Activated gamma-delta T cell treated with anti-CD3 and anti-CD28 coated beads, Interleukin-2, amount 50 U/mL, for 16 hours (primary cell): ENCODE measurements at places on chromosomes 13 and 19.
A peak's percentile ranks its signal among the peaks of the same experiment; 100 is the strongest.

DNA sequence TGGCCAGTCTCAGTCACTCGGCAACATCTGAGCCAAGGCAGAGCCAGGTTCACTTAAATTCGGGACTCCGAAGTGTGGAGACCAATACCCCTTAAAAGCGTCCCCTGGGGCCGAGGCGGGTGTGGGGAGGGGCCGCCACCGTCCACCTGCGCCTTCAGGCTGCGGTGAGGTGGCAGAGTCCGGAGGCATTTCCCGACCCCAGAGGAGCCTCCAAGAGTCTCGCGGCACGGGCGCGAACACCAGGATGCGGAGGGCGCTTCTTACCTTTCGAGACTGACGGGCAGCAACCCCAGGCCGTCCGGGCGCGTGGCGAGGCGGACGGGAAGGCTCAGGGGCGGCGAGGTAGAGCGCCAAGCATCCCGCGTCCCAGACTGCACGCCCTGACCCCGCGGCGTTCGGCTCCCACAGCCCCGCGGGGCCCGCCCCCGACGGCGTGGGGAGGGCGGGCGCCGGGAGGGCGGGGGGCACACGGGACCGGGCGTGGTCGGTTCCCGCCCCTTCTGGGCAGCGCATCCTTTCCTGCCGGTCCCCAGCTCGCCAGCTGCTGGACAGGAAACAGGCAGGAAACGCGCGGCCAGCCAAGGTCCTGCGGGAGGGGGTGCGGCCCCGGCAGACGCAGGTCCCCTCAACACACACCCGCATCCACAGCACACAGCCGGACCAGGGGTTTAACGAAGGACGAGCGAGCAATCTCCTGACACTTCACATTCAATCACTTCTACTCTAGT, at the start of gene THSD1:
TSS of gene THSD1 (minus strand) at position 406 of the 728 bp plus-strand sequence. CDS start 3,572 bp downstream, outside the sequence.
- no peak for DNase-seq

DNA sequence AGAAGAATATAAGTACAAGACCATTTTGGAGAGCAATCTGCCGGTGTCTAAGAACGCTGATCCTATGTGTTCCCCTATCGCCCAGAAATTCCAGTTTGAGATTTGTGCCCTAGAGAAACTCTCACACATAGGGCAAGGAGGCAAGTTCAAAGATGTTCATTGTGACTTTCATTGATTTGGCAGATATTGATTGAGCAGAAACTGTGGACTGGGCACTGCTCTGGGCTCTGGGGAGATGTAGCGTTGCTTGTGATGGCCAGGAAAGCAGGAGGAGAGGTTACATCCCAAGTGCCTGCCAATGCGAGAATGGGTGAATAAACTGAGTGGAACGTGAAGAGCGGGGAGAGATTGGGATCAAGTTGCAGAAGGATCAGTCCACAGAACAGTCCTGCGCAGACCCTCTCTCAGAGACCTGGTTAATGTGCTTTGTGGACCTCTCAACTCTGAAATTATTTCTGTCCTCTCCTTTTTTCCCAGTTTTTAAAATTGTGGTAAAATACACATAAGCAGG, 123.9 kb upstream of the PEG3 start:
- DNase-seq: no peak

GRCh38 chr13:24301434-24301833, 7.9 kb upstream of the C1QTNF9 start:
- DNase-seq: no peak

DNA sequence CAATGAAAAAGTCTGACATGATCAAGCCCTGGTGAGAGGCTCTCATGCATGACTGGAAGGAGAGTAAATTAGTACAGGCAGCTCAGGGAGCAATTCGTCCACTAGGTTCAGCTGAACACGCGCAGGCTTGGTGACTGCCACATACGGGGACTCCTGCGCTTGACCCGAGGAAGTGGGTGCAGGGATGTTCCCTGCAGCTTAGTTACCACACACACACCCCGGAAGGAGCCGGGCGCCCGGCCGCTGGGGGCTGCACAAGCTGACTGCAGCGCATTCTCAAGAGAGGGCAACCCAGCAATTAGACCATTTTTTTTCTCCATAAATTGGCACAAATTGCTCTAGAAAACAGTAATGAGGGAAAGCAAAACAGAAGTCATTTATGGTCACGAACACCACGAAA, 23.0 kb upstream of the MIER2 start:
- no peak for DNase-seq

- DNase-seq: peak; percentile 50
These were observed 14.0 kb upstream of the CELF5 start for GRCh38 chr19:3210347-3211017.

- no peak for DNase-seq
These were observed 206.3 kb downstream of the RAP2A start for GRCh38 chr13:97640268-97640667.

GRCh38 chr13:94157705-94158218, 321.7 kb downstream of the DCT start:
- no peak for DNase-seq

- no peak for DNase-seq
These were observed 1.1 kb downstream of the IRS2 start for GRCh38 chr13:109785141-109785891.

DNA sequence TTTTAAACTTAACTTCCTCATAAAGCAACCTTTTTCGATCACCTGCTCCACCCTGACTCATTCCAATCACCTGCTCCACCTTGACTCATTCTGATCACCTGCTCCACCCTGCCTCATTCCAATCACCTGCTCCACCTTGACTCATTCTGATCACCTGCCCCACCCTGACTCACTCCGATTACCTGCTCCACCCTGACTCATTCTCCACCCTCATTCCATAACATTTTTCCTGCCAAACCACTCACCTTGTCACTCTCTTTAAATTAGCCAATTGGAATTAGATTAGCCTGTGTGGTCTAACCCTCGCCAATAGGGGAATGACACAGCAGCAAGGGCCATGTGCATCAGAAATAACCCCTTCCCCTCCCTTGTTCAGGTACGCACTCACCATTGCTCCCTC, 31.9 kb upstream of the ZNF83 start:
- DNase-seq: no peak

DNA sequence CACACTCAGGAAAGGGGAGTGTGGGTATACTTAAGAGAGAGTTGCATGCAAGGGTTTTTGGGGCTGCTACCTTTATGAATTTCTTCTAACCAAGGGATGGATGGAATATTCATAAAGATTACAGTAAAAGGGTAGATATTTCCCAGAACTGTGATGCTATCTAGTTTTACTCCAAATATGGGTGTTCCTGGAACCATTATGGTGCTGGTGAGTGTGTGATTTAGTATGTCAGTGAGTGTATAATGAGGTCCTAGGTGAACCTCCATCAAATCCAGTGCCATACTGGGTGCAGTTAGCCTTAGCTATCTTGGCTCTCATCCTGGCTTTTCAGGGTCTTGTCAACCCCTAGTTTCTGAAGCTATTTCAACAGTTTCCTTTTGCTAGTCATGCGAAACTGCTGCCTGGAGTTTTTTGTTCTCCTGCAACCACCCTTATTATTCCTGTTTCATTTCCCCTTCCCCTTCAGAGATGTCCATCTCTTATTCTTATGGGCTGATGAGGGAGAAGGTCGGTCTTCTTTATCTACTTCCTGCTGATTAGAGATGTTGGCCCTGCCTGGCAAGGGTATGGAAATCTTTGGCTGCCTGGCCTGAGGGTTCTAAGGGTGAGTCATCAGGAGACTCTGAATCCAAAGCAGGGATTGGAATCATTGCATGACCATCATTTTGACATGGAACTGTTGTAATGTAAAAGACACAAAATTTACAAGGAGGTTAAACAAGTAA, 202.3 kb downstream of the NBEA start:
- DNase-seq: no peak

DNA sequence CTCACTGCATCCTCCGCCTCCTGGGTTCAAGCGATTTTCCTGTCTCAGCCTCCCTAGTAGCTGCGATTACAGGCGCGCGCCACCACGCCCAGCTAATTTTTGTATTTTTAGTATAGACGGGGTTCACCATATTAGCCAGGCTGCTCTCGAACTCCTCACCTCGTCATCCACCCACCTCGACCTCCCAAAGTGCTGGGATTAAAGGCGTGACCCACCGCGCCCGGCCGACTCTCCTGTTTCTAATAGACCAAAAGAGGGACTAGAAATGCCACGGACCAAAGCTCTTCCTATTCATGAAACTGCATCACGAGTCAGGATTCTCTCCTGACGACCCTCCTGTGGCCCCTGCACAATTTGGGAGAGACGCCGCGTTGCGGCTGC, 563 bp downstream of the ZNF43 start:
- no peak for DNase-seq

DNA sequence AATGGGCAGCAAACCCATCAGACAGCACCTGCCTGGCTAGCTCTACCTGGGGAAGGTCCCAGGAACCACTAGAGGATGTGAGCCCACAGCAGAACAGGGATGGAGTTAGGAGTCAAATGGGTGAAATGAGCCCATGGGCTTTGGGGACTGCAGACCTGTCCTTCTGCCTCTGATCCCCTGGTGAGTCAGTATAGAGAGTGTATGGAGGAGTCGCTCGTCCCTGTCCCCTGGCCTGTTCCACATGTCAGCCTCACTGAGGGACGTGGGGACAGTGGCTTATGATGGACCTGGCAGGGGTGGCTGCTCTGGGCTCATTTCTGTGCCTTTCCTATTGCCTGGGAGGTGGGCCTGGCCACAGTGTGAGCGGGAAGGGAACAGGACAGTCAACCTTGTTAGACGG, 4.0 kb downstream of the CEACAM1 start:
- no peak for DNase-seq

DNA sequence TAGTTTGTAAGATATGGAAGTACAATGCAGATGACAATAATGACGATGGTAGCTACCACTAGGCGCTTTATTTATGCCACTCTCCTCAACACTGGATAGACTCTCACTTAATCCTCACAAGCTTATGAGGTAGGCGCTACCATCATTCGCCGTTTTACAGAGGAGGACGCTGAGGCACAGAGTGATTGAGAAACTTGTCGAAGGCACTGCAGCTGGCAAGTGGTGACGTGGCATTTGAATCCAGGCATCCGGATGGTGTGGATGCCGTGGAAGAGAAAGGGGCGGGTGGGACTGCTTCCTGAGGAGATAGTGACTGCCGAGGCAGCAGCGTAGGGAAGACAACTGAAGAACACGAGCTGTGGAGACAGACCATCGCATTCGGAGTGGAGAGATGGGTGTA, 1.3 kb upstream of the RPS9 start:
- no peak for DNase-seq

GRCh38 chr19:14056741-14057356, 5.0 kb downstream of the PALM3 start:
- no peak for DNase-seq

GRCh38 chr13:49586717-49587116, 1.4 kb upstream of the RCBTB1 start:
- no peak for DNase-seq

GRCh38 chr19:3983936-3984583, 1.2 kb downstream of the EEF2 start:
- DNase-seq: no peak

GRCh38 chr13:107824635-107825034, 390.7 kb downstream of the LIG4 start:
- DNase-seq: no peak

DNA sequence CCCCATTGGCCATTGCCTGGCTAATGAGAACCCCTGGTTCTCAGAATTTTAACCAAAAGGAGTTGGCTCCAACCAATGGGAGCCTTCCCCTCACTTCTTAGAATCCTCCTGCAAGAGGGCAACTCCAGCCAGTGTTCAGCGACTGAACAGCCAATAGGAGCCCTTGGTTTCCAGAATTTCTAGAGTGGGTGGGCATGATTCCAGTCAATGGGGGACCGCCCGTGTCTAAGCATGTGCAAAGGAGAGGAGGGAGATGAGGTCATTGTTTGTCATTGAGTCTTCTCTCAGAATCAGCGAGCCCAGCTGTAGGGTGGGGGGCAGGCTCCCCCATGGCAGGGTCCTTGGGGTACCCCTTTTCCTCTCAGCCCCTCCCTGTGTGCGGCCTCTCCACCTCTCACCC, 9.5 kb upstream of the SWSAP1 start:
- no peak for DNase-seq

DNA sequence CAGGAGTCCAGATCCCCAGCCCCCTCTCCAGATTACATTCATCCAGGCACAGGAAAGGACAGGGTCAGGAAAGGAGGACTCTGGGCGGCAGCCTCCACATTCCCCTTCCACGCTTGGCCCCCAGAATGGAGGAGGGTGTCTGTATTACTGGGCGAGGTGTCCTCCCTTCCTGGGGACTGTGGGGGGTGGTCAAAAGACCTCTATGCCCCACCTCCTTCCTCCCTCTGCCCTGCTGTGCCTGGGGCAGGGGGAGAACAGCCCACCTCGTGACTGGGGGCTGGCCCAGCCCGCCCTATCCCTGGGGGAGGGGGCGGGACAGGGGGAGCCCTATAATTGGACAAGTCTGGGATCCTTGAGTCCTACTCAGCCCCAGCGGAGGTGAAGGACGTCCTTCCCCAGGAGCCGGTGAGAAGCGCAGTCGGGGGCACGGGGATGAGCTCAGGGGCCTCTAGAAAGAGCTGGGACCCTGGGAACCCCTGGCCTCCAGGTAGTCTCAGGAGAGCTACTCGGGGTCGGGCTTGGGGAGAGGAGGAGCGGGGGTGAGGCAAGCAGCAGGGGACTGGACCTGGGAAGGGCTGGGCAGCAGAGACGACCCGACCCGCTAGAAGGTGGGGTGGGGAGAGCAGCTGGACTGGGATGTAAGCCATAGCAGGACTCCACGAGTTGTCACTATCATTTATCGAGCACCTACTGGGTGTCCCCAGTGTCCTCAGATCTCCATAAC, at the start of gene APOE:
TSS of gene APOE (plus strand) at position 360 of the 724 bp plus-strand sequence. CDS start 829 bp downstream, outside the sequence.
- DNase-seq: no peak

- DNase-seq: no peak
These were observed 58.6 kb downstream of the RASL11A start for GRCh38 chr13:27329210-27329609.

DNA sequence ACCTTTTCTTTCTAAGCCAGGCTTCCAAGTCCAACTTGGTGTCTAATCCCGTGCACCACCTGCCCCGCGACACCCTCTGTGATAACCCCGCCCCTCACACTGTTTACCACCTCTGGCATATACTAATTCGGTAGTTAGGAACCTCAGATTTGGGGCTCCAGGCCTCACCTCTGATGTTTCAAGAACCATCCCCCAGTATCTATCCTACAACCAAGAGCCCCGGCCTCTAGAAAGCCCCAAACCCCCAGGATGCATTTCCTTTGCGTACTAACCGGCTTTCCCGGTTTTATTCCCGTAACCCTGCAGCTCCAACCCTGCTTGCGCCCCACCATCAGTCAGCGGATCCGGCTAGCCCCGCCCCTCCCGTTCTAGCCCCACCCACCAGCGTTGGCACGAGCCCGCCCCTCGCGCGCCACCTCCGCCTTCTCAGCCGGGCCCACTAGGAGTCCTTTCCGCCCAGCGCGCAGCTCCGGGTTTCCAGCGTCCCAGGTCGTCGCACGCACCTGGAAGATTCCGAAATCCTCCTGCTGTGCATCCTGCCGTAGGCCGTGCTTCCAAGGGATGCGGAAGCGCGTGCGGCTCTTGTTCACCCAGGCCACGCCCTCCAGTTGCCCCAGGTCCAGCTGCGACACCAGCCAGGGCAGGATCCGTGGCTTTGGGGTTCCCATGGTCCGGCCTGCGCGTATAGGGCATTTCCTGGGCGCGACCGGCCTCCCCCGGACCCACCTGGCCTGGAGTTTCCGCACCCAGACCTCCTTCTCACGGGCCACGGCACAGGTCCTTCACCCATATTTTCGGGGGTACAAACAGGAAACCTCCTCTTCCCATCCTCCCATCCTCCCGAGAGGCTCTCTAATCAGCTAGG, 1.3 kb downstream of the IRF3 start:
- DNase-seq: peak; percentile 89

- no peak for DNase-seq
These were observed 154.2 kb downstream of the SUCLA2 start for GRCh38 chr13:47846886-47847285.
